Right lung (tissue), 10 donors: ENCODE measurements at places on chromosomes 4 and X. TPM values are rescaled to one million over a fixed set of nuclear protein-coding genes. Genes with fewer than 3 reads are reported as not detected.

GRCh38 chr4:13698296-13698695 lies 70.8 kb upstream of the BOD1L1 start:
- no peak for DNase-seq

Gene F9
- not detected for polyA plus RNA-seq

Gene SLC2A9
- 2.6 TPM for polyA plus RNA-seq

Gene UTP14A
- 25.0 TPM for polyA plus RNA-seq

Gene MAGEA11
- polyA plus RNA-seq, result not detected

- no peak for DNase-seq
Measured at GRCh38 chr4:70158576-70158975, 4.5 kb downstream of the PRR27 start.

DNA sequence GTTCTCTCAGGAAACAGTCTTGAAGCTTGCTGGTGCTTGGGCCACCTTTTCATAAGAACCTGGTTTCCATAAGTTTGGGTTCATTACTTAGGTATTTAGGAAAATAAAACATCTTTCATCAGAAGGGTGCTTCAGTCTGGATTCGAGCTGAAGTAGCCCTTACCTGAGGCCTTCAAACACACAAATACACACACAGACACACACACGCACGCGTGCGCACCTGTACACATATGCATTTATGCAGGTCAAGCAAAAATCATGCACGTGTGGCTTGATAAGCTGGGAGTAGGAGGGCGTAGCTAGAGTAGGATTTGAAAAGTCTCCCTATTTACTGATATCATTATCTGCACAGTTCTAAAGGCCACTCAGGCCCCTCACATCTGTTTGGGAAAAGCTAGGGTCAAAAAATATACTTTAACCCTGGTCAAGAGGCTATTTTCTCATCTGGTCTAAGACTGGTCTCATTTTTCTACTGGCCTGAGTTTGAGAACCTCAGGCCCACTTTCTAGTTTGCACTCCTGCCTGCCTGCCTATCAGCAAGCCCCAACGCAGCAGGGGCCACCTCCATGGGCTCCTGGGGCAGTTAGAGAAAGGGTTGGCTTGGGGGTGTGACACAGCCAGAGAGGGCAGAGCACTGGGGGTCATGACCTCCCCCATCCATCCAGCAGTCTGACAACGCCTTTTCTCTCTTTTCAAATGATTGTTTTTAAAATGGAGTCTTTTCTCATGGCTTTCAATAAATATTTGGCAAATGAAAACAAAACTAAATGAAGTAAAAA lies 64.3 kb downstream of the RASL11B start:
- no peak for DNase-seq

Gene SUPT20HL2
- polyA plus RNA-seq, result not detected

GRCh38 chr4:6902318-6903042 lies 7.1 kb upstream of the TBC1D14 start:
- DNase-seq, result no peak

DNA sequence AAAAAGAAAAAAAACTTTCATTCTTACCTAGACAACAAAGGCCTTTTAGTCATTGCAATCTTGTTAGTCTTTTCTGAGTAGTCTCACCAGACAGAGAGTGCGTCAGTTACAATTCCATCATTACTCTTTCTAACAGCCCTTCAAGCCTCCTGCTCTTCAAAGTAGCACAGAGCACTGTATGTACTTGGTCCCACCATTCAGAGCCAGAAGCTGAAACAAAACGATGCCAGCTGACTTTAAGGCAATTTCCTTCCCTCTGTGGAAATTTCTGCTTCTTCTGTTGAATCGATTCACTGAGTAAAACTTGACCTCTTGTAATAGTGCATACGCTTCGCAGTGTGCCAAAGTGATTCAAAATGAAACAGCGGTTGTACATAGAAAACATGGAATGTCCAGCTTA lies 57.7 kb upstream of the TENM3 start:
- DNase-seq, result no peak

Gene GAGE1
- polyA plus RNA-seq, result not detected

GRCh38 chrX:17380221-17380620 lies 5.2 kb downstream of the NHS start:
- no peak for DNase-seq

DNA sequence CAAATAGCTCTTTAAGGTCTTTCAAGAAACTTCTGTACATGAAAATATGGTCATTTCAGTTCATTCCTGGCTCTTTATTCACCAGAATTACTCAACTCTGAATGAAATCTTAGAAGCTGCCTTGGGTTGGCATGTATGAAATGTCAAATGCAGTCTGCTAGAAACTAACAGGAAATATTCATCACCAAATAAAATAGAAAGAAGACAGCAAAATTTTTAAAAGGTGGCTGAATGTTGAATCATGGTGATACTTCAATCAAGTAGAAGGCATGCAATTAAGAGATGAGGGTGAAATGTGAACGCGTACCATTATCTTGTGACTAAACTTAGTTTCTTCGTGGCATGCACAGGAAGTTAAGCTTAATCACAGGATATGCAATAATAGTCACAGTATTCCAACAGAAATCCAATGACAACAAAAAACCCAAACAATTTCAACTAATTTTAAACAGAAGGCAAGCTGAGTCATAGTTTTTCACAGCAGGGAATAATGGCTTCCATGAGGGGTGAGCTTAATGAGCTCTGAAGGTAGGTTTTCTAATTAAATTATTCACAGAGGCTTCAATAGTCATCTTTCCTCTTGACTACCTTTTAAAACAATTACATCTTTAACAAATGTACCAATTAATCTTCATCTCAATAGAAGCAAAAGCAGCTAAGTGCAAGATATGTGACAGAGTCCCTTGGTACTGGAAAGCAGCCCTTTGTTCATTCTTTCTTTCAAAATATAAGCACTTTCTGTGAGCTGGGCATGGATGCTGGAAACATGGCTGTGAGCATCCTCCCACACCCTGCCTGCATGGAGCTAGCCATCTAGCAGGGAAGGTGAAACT lies 44.5 kb downstream of the SCFD2 start:
- peak; percentile 13 for DNase-seq

Gene RTL5
- 29.8 TPM for polyA plus RNA-seq

DNA sequence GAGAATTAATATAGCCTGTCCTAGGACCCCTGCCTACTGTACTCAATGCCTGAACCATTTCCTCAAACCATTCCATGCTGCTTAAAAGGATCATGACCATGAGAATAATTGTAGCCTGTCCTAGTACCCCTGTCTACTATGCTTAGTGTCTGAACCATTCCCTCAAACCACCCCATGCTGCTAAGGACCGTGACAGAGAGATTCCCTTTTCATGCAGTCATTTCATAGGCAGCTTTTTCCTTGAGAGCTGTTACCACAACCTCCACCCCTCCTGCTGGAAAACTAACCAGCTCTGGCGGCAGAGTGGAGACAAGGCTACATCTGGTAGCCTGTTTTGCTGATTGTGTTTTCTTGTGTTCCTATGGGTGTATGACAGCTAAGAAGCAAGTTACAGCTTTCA lies 174.9 kb upstream of the SMARCAD1 start:
- DNase-seq, result no peak

Gene FMR1
- polyA plus RNA-seq, result 79.9 TPM

- DNase-seq, result no peak
Measured at GRCh38 chr4:139282721-139283075, 2.7 kb upstream of the MGARP start.

- no peak for DNase-seq
Measured at GRCh38 chr4:3186609-3187008, 62.4 kb upstream of the MSANTD1 start.

Gene TMPRSS11D
- polyA plus RNA-seq, result 0.06 TPM

DNA sequence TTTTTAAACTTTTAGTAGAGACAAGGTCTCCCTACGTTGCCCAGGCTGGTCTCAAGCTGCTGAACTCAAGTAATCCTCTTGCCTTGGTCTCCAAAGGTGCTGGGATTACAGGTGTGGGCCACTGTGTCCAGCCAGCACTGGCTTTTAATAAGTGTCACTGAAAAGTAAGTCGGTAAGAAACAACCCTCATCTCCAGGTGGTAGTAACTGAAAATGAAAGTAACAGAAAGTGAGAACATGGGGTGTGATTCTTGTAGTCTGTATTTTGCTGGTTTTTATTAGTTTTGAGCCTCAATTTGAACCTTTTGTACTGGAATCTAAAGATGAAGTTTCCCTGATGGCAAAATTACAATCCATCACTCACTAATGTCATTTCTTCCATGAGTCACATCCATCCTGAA lies 238.1 kb upstream of the AGA start:
- DNase-seq, result no peak

GRCh38 chr4:17347445-17347844 lies 164.4 kb downstream of the QDPR start:
- DNase-seq, result no peak

- no peak for DNase-seq
Measured at GRCh38 chr4:158825433-158826036, 56.7 kb downstream of the FNIP2 start.

- DNase-seq, result no peak
Measured at GRCh38 chr4:74437866-74438265, 7.1 kb upstream of the AREG start.

DNA sequence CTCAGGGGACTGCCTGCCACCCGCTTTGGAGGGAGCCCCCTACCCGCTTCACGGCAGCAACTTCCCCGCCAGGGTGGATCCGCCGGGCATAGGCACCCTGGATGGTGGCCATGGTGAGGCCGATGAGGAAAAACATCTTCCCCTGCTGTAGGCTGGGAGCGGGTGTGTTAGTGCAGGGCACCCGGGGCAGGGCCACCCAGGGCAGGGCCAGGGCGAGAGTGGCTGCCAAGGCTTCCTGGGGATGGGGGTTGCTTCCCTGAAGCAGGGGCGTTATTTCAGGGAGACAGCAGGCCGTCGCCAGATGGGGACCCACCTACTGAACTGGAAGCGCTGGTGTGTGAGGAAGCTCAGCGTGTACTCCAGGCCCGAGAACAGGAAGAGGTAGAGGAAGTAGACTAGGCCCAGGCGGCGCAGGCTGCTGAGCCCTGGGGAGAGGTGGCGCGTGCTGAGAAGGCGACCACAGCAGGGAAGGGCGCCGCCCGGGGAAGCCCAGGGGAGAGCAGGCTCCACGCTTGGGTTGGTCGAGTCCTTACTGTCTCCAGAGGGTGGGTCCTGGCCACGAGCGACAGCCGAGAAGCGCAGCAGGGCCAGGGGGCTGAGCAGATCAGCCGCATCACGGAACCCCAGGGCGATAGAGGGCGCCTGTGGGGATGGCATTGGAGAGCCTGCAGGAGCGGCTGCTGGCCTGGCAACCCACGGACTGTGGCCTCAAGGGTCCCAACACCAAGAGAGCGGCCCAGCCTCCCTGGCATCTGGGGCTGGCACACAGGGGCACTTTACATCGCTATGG lies 31.5 kb downstream of the NOP14 start:
- DNase-seq, result no peak

- DNase-seq, result no peak
Measured at GRCh38 chr4:154658680-154659405, 46.4 kb upstream of the FGG start.

DNA sequence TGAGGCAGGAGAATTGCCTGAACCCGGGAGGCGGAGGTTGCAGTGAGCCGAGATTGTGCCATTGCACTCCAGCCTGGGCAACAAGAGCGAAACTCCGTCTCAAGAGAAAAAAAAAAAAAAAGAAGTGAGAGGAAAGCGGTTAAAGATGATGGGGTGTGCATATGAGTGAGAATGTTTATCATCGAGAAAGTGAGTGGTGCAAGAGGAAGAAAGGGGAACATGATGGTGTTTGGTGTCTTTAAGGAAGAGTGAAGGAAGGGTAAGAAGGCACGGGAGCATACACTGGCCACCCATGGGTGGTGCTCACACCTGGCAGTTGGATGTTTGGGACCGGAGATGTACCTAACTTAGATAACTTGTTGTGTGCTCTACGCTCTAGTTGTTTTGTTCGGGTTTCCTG lies 62.2 kb downstream of the STOX2 start:
- no peak for DNase-seq

Gene TCEANC
- polyA plus RNA-seq, result 7.7 TPM

DNA sequence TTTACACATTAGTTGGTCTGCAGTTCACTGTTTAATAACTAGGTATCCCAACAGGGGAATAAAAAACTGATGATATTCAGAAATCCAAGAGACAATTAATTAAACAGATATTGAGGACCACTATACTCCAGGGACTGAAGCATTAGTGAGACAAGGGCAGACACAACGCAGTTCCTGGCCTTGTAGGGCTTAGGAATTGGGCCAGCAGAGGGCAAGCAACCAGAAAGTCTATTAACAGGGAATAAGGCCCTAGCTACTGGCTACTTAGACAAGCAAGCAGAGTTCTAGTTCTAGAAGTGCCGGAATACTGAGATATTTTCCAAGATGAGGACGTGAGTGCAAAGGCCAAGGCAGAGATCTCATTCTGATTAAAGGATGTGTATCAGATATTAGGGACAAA lies 58.6 kb upstream of the ADGRA3 start:
- no peak for DNase-seq

Gene WDR1
- 152 TPM for polyA plus RNA-seq

- DNase-seq, result no peak
Measured at GRCh38 chr4:89259301-89260028, 48.1 kb downstream of the GPRIN3 start.

DNA sequence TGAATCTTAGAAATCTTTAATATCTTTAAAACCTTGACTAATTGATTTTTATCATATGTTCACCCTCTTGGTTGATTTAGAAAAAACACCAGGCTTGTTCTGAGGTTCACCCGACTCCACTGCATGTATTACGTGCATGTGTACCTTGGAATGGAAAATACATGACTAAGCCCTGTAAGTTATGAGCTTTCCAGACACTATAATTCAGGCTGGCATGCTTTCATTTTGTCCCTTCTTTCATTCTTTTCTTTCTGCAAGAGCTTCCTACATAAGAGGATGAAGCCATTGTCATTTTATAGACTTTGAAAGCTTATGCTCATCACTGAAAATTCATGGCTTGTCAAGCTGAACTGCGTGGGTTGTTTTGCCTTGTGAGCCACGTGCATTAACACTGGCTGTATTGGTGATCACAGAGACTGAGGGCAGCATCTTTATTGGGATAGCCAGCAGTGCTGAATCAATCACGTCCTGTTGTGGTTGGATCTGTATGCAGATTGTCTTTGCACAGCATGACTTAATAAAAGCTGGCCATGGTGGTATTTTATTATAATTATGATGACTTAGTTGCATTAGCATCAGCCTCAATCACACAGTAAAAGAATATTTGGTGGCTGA lies 141.9 kb downstream of the SLIT2 start:
- no peak for DNase-seq
